ENCODE measurements at places on chromosomes 2 and 18. TPM values are rescaled to one million over a fixed set of nuclear protein-coding genes. Genes with fewer than 3 reads are reported as not detected.

The ITGA4 gene
- total RNA-seq, result 1.2 TPM

DNA sequence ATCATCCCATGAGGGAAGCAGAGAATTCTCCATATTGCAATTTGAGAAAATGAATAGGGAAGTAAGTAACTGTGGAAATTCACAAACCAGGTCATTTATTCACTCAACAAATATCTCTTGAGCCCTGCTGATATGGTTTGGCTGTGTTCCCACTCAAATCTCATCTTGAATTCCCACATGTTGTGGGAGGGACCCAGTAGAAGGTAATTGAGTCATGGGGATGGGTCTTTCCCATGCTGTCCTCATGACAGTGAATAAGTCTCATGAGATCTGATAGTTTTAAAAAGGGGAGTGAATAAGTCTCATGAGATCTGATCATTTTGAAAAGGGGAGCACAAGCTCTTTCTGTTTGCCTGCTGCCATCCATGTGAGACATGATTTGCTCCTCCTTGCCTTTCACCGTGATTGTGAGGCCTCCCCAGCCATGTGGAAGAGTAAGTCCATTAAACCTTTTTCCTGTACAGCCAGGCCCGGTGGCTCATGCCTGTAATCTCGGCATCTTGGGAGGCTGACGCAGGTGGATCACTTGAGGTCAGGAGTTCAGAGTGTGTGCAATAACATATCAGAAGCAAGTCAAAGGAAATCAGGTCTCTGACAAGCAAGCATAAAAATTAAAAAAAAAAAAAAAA lies 193.2 kb downstream of the NDUFA10 start:
- no peak for DNase-seq

The GPR45 gene
- total RNA-seq, result not detected

- no peak for DNase-seq
Measured at GRCh38 chr2:168611896-168612650, 156.0 kb downstream of the CERS6 start.

GRCh38 chr2:7634409-7634808 lies 717.2 kb downstream of the RNF144A start:
- DNase-seq, result no peak

The AQP12A gene
- not detected for total RNA-seq

DNA sequence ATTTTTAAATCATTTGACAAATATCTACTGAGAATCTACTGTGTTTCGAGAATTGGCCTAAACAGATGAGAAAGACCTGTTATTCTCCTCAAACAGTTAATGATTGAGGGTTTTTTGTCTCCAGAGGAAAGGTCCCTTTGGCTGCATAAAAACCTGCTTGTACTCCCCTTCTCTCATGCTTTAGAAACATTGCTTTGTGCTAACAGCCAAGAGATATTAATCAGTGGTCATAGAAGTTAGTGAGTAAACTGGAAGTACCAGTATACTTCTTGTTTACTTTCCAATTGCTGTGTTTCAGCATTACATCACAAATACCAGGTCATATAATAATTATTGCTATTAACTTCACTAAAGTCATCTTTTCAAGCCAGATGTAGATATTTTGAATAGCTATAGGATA lies 34.1 kb downstream of the ITGB6 start:
- no peak for DNase-seq

The NT5DC4 gene
- 0.35 TPM for total RNA-seq

- no peak for DNase-seq
Measured at GRCh38 chr2:113888641-113889470, 1.0 kb upstream of the ACTR3 start.

GRCh38 chr2:159712929-159713420 lies 669 bp downstream of the MARCHF7 start:
- no peak for DNase-seq

DNA sequence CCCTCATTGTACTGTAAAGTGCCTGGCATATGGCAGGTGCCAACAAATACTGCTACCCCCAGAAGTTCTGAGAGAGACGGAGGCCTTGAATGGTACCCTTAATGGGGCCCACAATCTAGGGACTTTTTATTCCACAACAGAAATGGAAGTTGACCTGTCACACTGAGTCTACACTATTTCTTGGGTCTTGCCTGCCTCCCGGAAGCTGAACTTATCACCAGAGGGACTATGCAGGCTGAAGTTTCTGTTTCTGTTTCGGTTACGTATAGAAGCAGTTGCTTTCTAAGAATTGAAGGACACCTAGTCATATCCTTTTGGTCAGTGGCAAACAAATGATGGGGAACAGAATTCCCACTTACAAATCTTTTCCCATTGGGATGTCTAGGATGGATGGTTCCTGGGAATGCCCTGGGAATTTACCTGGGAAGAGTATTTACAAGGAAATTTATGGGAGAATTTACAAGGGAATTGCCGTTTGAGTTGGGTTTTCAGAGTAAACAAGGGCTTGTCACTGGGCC lies 74.2 kb downstream of the HS1BP3 start:
- DNase-seq, result no peak

DNA sequence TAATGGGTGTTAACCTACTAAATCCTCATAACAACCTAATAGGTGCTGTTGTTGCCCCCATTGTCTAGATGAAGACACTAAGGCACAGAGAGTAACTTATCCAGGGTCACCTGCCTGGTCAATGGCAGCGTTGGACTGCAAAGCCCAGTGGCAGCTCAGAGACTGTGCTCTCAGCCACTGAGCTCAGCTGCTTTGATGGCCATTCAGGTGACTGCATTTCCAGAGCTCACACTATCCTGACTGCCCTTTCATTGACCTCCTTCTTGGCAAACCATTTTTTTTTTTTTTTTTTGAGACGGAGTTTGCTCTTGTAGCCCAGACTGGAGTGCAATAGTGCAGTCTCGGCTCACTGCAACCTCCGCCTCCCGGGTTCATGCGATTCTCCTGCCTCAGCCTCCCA lies 115.2 kb downstream of the MAPK4 start:
- no peak for DNase-seq

DNA sequence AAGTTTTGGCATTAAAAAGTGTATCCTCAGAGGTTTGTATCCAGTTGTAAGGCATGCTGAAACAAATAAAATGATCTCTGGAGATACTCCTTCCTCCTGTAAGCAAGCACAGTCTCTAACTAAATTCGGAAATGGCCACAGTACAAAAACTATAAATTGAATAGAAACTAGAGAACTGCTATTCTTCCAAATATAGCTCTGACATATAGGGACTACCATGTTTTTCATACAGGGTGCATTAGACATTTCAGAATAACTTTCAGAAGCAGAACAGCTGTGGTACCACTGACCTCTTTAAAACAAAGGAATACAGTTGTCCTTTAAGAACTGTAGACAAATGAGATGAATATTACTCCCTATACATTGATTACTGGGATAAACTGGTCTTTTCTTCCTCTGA lies 568.5 kb downstream of the ARHGAP15 start:
- DNase-seq, result no peak

DNA sequence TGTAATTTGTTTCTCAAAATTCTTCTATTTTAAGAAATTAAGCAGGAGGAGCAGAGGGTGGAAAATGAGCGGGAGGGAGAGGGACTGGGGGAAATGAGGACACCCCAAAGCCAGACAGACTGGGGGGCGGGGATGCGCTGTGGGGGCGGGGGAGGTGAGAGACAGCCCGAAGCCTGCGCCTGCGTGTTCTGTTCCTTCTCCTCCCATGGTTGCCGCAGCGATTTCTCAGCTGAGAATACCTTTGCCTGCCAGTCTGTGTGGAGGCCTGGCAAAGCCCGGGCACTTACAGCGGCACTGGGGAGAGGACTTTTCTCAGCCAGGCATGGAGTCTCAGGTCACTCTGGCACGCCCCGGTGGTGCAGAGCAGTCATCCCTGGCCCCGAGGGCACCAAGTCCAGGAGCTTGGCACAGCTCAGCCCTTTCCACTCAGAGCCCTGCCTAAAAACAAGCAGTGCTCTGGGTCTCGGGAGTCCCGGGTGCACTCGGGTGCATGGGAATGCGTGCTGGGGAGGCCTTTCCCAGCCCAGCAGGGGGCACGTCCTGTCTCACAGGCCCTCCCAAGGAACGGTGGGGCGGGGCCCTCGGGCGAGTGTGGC lies 289.3 kb upstream of the HS6ST1 start:
- DNase-seq, result no peak

- no peak for DNase-seq
Measured at GRCh38 chr2:138632066-138632620, 130.6 kb downstream of the SPOPL start.

DNA sequence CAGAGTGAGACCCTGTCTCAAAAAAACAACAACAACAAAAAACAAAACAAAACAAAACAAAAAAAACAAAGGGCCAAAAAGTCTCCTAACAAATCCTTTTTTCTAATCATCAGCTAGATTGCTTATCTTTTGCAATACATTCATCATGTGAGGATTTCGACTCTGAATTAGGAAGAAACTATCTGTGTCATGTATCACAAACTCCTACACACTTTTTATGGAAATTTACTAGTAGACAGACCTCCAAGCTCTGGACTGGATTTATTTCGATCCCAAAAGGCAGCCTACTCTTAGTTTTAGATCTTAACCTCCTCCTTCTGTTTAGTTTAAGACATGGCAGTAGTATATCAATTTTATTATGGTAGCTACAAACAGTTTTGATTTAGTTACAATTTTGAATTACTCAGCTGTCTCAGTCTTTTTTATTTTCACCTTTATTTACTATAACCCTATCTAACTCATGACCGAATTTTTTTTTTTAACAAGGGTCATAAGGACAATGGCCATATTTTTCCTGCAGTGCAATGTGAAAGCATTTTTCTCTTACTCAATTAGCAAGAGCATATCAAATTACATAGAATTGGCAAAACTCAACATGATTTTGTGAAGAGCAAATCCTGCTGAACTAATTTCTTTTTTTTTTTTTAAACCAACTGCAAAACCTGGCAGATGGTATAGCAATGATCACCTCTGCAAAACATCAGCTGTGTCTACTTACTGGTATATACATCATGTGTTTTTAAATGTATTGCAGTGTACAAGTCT lies 10.7 kb upstream of the CCDC88A start:
- no peak for DNase-seq

- no peak for DNase-seq
Measured at GRCh38 chr2:19748711-19749506, 152.9 kb downstream of the TTC32 start.

The HAAO gene
- 2.7 TPM for total RNA-seq

GRCh38 chr2:176581557-176582165 lies 312.4 kb downstream of the MTX2 start:
- no peak for DNase-seq

DNA sequence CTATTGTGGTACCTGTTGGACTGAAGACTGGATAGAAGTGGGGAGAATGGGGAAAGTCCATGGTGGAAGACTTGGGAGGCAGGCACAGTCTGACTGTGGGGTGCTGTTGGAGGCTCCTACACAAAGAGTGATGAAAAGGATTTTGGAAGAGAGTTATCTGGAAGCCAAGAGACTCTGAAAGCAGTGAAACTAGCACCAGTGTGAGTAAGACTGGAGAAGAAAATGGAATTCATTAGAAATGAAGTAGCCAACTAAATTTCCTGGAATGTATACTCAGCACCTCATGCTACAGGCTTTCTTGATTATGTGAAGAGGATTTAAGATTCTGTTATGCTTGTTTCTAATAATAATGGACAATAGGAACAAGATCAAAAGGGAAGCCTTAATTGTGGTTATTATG lies 27.7 kb downstream of the ELP2 start:
- no peak for DNase-seq

GRCh38 chr18:12782521-12782920 lies 79.7 kb downstream of the PSMG2 start:
- no peak for DNase-seq

- DNase-seq, result no peak
Measured at GRCh38 chr2:190563646-190564045, 29.1 kb upstream of the NEMP2 start.

The MSTN gene
- total RNA-seq, result 0.70 TPM

DNA sequence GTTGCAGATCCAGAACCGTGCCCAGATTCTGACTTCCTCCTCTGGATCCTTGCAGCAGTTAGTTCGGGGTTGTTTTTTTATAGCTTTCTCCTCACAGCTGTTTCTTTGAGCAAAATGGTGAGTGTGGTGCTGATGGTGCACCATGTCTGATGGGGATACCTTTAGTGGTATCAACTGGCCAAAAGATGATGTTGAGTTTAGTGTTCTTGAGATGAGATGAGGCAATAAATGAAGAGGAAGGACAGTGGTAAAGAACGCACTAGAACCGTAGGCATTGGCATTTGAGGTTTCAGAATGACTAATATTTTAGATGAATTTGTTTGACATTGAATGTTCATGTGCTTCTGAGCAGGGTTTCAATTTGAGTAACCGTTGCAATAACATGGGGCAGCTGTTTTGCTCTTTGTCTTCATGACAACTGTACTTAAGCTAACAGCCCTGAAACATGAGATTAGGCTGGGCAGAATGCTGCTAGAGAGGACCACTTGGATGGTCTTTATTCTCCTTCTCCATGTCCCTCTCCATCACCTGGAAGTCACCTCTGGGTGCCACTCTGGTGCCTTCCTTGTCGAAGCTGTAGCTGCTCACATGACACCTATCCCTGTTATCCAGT lies 3.9 kb downstream of the CTLA4 start:
- DNase-seq, result no peak

The TUBA4B gene
- total RNA-seq, result not detected

The LONRF2 gene
- 33.3 TPM for total RNA-seq

GRCh38 chr2:26605195-26605998 lies 35.8 kb downstream of the CIB4 start:
- DNase-seq, result no peak

DNA sequence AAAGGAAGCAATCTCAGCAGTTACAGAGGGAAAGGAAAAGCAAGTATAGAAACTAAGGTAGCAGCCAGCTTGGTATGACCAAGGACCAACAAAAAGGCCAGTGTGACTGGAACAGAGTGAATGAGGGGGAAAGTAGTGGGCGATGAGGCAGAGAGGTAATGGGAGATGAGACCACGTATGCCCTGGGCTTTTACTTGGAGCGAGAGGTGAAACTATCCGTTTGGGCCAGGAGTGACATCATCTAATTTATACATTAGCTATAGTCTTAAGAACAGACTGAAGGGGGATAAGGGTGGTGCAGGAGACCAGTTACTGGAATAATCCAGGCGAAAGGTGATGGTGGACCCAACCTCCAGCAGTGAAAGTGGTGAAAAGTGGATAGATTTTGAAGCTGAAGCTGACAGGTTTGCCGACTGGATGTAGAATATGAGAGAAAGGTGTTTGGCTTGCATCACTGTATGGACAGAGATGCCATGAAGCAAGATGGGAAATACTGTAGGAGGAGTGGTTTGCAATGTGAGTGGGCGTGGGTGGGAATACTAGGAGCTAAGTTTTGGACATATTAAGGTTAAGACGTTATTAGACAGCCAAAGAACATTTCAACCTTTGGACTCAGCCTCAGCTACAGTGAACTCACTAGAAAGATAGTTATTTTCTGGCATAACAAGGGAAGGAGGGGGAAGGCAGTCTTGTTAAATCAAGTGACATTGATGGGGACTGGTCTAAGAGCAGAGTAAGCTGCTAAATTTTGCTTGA lies 106.0 kb downstream of the PLEKHM3 start:
- no peak for DNase-seq

The LCT gene
- not detected for total RNA-seq

DNA sequence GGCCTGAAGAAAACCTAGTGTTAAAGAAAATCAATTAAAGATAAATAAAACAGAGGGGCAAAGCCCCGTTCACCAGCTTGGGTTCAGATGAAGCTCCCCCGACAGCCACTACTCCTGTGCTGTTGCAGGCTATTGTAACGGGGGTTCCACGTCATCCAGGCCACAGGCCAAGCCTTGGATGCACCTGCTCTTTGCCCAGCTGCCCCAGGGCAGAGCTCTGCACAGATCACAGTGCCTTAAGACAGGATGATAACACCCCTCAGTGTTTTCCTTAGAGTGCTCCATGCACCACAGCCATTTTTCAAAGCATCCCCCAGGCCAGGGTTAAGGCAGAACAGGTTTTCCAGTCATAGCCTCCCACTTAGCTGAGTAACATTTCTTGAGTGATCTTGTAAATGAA lies 32.0 kb downstream of the FASTKD2 start:
- no peak for DNase-seq

GRCh38 chr2:38128653-38129052 lies 52.7 kb upstream of the CYP1B1 start:
- DNase-seq, result no peak

The MEIS1 gene
- total RNA-seq, result 39.3 TPM
